ENCODE measurements at places on chromosomes 1 and 21.

- DNase-seq: no peak
These were observed 72.3 kb upstream of the ARTN start for GRCh38 chr1:43861337-43861736.

DNA sequence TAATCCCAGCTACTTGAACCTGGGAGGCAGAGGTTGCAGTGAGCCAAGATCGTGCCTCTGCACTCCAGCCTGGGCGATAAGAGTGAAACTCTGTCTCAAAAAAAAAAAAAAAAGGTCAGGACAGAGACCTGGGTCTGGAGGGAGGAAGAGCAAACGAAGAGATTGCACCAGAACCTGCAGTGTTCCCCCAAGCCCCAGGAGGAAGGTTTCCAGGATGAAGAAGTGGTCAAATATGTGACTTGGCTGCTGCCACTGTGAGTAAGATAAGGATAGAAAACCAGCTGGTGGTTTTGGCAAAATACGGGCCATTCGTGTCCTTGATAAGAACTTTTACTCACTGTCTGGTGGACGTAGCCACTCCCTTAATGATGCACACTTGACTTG is 42.2 kb downstream of the CLDN14 start:
- DNase-seq: no peak

DNA sequence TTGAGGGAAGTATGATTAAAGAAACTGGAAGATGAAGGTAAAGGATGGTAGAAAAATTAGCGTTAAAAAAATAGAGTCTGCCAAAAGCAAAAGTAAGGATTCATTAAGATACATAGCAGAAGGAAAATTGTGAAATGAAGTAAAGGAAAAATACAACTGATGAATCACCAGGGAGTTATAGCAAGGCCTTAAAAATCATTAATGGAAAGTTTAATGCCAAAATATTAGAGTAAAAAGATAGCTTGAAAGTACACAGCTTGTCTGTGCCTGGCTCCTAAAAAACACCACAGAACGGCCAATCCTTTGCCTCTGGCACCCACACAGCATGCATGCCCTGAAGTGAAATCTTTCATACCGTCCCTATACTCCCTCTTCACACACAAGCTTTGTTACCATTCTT is 66.9 kb upstream of the APOBEC4 start:
- DNase-seq: no peak

GRCh38 chr1:161778522-161778921 is 12.4 kb downstream of the ATF6 start:
- no peak for DNase-seq

- no peak for DNase-seq
These were observed 10.9 kb upstream of the VAV3 start for GRCh38 chr1:107975851-107976250.

DNA sequence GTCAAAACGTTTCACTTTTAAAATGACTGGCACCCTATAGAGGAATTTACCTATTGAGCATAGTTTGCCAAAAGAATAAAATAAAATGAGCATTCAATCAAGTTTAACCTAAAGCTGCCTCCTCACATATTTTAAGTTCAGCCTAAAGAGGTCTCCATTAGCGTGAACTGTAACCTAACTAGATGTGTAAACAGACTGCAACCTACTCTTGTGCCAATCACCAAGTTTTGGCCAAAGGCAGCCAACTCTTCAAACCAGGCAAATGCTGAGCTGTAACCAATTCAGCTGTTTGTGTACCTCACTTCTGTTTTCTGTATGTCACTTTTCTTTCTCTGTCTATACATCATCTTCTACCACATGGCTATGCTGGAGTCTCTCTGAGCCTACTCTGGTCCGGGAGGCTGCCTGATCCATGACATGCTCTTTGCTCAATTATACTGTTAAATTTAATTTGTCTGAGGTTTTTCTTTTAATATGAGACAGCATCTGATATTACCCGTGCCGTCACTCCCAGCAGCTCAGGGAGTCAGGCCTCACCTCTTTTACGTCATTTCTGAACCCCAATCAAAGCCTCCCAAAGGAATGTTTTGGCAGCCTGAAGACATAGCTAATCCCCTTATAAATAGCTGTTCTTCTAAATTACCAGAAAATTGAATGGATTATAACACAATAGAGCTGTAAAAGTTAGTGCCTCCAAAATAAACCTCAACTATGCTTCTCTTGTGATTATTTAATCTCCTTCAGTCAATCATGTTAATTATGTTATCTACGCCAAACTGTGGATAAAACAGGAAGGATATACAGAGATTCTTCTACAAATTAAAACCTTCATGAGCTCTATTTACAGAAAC is 81.0 kb upstream of the NR5A2 start:
- no peak for DNase-seq

- DNase-seq: no peak
These were observed 14.0 kb downstream of the KDF1 start for GRCh38 chr1:26946270-26946669.

- peak; percentile 13 for DNase-seq
These were observed 577 bp downstream of the RAB3GAP2 start for GRCh38 chr1:220271706-220272046.

DNA sequence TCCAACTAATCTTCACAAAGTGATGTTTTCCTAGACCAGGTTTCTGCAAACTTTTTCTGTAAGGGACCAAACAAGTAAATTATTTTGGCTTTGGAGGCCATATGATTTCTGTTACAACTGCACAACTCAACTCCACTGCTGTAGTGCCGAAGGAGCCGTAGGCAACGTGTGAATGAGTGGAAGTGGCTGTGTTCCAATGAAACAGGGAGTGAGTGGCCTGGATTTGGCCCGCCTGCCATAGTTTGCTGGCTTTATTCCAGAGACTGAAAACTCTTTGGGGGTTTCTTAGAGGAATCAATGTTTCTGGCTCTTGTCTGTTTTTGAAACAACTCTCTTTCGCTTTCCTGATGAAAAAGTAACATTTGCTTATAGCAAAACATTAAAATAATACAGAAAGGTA is 12.6 kb upstream of the ACTL8 start:
- DNase-seq: no peak

- DNase-seq: no peak
These were observed 2.0 kb downstream of the USP33 start for GRCh38 chr1:77757603-77758002.

DNA sequence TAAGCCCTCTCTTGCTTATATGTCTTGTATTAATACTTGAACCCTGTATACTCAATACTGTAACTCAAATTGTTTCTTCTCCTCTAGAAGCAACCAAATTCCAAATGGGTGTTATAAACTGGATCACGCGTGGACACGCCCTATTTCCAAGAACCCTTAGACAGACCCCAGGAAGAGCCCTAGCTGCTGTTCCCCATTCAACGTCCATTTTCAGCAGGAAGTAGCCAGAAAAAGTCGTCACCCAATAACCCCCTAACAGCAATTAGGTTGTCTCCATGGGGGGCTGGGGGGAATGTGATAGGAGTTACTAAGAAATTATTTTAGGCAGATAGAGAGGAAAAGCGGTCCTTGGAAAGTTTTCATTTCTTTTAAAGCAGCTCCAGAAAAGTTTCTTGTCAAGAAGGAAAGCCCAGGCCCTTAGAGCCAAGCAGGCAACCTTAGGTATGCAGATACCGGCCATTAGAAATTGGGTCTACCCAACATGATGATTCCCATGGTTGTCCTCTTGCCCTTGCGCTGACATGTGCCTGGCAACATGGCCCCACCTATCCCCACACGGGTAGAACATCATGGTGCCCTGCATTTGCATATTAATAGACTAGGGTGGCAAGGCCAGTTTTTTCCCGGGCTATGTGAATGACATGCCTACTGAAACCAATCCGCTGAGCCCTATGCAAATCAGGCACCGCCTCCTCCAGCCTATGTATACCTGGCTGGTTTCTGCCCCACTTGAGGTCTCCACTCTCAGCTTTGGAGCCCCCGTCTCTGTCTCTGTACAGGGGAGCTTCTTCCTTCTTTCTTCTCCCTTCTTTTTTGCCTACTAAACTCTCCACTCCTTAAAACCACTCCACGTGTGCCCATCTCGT is 4.0 kb upstream of the CD46 start:
- DNase-seq: no peak

DNA sequence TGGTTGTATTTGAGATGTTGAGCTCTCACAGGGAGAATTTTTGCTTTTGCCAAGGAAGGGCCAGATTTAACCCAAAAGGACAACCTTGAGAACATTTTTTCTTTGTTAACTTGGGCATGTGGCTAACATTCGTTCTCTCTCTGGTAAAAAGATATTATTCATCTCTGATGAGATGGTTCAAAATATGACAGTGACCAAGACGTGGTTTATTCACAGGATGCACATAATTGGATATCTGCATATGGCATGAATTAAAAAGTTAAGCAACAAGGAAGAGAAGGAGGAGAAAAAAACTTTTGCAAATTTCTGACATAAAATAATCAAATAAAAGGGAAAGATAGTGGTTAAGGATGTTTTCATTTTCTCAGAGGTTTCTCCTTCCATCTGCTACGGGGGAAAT is 43.1 kb upstream of the BCL10 start:
- DNase-seq: no peak

DNA sequence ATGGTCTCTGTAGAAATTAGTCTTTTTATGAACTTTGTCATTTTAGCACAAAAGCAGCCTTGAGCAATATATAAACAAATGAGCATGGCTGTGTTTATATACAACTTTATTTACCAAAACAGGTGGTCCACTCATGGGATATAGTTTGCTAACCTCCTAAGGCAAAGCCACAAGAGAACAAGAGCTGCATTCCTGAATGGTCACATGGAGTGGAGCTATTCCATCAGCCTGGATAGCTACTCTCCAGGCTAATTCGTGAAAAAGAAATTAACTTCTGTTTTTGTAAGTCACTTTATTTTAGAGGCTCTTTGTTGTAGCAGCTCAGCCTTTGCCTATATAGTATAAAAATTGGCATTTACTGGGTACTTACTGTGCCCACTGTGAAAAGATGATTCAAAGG is 163.3 kb upstream of the FAM78B start:
- DNase-seq: no peak

- no peak for DNase-seq
These were observed 26.3 kb upstream of the ZNF648 start for GRCh38 chr1:182087719-182088350.

- no peak for DNase-seq
These were observed 48.0 kb downstream of the MARK1 start for GRCh38 chr1:220575718-220576497.

DNA sequence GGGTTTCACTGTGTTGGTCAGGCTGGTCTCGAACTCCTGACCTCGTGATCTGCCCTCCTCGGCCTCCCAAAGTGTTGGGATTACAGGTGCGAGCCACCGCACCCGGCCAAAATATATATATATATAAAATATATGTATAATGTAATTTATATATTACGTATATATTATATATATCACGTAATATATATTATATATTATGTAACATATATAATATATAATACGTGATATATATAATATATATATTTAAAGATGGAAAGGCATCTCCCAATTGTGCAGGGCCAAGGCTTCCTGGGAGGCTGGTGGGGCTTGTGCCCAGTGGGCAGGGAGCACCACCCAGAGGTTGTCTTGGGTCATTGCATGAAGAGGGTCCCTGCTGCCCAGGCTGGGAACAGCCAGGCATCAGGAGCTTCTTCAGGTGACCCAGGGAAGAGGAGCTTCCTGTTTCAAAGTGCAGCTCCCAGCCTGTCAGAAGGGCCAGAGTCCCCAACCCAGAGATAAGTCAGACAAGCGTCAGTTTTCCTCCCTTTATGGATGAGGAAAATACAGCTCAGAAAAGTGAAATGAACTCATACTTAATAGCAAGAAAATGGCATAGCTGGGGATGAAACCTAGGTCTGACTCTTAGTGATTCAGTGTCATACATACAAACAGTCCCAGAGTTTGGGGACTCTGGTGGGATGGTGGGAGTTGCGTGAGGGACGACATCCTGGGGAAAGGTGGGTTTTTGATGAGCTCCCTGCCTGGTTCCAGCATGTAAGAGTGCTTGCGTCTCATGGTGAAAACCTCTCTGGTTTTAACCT is 12.0 kb downstream of the UBE2Q1 start:
- DNase-seq: peak; percentile 77

DNA sequence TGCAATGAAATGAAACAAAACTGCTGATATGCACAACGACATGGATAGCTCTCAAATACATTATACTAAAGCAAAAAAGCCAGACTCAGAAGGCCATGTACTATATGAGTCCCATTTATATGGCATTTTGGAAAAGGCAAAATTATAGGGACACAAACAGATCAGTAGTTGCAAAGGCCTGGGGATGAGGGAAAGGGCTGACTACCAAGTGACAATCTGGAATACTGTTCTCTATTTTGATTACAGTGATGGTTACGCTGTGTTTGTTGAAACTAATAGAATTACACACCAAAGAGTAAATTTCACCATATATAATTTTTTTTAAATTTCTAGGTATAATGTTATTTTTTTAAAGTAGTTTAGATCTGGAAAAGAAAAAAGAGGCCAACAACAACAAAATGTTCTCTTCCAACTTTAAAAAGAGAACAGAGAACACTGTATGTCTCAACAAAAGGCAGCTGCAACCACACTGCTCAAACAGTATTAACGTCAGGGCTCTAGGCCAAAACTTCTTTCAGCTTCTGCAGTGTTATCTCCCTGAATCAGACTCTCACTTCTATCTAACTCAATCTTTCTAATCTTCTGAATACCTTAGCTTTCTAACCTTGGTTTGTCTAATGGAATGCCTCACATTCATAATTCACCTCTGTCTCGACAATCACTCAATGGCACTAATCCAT is 75.8 kb downstream of the FOXJ3 start:
- no peak for DNase-seq

- DNase-seq: no peak
These were observed 155.1 kb upstream of the GORAB start for GRCh38 chr1:170376801-170377385.

- DNase-seq: no peak
These were observed 213.5 kb downstream of the SMYD3 start for GRCh38 chr1:246293366-246294121.

- DNase-seq: no peak
These were observed 1.4 kb downstream of the LHX4 start for GRCh38 chr1:180231506-180231921.

DNA sequence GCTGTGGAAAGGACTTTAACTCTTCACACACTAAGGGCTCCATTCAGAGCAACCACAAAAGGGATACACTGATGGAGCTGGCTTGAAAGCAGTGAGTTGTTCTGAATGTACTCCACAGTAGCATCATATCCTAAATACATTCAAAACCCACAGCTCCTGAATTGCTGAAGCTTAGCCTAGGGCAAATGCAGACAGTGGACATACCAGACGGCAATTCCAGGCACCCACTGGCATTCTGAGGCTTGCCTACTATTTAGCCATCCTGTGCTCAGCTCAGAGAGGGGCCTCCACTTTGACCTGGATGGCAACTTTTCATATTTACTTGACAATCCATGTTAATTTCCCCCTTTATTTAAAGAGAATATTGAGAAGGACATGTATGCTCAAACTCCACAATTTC is 303.5 kb downstream of the NTNG1 start:
- no peak for DNase-seq

All from endothelial cell (in vitro differentiated cells).